ENCODE measurements at places on chromosomes 7 and 10.

DNA sequence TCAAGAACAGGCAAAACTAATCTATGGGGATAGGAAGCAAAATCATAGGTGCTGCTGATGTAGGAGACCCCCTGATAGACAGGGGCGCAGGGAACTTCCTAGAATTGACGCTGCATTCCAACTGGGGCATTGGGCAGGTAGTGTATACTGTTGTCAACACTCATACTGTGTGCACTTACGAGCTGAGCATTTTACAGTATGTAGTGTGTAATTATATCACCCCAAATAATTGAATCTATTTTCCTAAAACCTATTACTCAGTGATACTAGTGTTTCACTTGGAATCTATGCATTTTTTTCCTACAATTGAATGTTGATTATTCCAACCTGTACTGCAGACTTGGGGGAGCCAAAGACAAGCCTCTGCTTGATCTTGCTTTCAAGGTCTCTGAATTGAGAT lies 207.0 kb upstream of the PRKCQ start:
- DNase-seq = no peak

GRCh38 chr7:30787486-30787885 lies 16.3 kb downstream of the MINDY4 start:
- DNase-seq = no peak

GRCh38 chr10:117762819-117763172 lies 220.2 kb downstream of the EMX2 start:
- no peak for DNase-seq

DNA sequence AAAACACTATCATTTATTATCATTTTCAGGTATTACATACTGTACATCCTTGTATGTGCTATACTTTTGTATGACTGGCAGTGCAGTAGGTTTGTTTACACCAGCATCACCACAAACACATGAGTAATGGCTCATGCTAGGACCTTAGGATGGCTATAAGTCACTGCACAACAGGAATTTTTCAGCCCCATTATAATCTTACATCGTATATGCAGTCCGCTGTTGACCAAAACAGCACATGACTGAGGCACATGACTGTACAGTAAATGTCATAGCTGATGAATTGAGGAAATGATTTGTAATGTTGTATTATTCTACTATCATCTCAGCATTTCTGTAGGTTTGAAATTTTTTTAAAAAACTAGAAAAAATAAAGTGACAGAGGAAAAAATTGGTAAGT lies 38.6 kb downstream of the BPGM start:
- DNase-seq = no peak

GRCh38 chr10:105793071-105793470 lies 1152.0 kb downstream of the SORCS3 start:
- DNase-seq = no peak

DNA sequence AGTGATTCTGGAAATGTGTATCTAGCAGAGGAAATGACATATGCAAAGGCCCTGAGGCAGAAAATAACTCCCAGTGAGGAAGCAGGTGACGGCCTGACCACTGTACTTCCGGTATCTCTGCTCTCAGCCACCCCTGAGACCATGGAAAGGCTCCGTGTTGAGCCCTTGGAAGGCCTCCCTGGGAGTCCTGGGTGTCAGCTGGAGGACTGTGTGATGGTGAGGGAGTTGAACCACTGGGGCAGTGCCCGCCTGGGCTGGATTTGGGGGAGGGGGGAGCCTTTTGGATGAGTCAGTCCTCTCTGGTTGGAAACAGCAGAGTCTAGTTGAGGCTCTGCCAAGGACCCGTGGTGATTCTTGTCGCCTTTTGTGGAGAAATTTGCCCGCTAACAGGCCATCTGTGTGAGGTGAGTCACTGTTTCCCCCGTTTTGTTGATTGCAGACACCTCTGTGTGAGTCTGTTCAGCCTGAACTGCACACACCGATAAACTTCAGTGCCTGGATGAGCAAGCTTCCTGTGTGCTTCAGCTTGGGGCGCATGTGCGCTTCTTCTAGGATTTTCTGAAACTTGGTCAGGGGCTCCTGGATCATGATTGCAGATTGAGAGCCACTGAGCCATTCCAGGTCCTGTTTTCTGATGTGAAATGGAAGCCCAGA lies 98.6 kb downstream of the GRK5 start:
- DNase-seq = no peak

DNA sequence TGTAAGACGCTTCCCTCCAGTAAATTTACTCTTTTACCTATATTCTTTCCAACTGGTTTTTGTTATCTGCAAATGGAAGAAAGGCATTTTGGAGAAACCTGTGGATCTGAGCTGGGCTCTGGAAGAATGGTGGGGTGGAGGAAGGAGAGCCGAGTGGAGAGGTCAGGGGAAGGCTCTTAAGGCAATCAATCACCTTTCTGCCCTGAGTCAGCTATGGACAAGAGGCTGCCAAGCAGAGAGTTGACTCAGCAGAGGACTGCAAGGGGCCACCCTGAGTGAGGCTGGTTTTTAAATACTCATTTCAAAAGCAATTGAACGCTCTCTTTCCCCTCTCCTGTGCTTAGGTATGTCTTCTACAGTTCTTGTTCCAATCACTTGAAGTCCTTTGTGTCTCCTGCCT lies 81.8 kb downstream of the SPAG6 start:
- peak; percentile 3 for DNase-seq

DNA sequence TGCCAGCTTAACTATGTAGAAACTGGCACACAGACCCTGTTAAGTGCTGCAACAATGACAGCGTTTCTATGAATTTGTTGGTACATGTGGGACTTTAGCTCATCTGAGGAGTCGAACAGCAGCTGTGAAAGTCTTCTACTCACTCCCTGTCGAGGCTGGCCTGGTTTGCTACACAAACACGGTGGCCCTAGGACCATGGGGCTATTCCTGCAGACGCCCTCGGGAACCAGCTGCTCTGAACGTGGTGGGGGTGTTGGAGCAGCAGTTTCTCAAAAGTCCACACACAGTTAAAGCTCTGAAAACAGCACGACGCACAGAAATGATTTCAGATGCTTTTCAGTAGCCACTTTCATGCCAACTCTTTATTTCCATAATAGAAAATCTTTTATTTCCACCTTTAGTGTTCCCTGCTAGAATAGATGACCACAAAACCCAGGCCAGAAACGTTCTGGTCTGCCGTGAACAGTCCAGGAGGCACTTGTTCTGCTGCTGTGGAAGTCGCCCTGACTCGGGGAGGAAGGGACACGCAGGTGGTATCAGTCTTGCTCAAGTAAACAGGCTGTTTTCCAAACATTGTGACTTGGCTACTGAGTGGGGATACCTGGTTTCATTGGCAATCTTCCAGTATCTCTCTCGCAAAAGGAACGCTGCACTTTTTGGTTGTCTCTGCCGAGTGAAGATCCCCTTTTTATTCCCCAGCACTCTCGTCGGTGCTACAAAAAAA lies 21.5 kb downstream of the GUSB start:
- no peak for DNase-seq

DNA sequence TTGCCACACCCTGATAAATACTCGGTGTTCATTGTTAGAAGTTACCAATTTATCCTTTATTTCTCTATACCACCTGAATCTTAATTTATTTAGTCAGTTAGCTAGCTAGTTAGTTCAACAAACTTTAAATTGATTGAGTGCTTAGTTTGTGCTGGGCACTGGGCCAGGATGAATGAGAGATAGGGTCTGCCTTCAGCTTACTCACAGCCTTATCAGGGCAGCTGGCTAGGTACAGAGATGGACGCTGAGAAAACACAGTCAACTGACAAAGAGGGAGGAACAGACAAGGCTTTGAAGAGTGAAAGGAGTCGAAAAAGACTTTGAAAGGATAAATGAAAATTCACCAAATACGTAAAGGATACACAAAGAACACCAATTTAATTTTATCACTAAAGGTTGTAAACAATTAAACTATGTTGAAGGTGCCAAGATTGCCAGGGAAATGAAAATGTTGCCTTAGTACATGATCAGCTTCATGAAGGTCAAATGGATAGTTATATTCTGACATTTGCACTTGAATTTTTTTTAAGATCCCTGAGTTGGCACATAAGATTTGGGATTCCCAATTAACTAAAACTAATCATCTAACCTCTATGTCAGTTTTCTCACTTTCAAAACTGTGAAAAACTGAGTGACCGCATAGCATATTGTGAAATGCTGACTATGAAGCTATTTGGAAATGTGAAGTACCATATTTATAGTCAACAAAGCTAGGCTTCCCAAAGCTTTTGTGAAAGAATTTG lies 2.1 kb downstream of the CAV2 start:
- no peak for DNase-seq

DNA sequence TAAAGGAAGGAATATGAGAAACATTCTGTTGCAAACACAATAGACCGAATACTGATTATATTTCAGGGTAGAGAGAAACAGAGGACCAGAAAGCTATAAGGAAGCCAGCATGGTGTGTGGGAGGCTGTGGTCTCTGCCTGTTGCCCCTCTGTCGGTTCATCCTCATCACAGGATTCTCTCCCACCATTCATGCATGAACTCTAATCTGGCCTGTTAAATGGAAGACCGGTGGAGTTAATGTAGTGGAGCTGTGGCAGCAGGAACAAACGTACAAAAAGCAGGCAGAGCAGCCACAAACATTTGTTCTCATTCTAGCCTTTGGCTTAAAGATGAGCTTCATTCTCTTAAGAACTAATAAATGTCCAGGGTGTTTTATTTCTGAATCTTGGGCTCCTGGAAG lies 902.4 kb downstream of the LRMDA start:
- peak; percentile 40 for DNase-seq

DNA sequence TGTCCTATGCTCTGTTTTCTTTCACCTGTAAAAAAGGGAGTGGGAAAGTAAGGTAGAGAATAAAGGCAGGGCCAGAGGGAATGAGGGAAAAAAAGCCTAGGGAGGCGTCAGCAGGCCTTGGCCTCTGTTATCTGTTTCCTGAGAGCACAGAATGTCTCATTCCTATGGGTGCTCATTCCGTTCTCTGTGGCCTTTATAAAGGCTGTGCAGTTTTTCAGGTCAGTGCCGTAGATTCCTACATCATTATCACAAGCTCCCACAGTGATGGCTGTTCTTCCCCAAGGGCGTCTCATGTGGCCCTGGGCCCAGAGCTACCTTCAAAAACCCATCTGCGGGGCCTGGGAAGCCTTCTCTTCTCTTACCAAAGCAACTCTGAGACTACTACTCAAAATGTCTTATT lies 16.7 kb upstream of the AKR1B10 start:
- no peak for DNase-seq

DNA sequence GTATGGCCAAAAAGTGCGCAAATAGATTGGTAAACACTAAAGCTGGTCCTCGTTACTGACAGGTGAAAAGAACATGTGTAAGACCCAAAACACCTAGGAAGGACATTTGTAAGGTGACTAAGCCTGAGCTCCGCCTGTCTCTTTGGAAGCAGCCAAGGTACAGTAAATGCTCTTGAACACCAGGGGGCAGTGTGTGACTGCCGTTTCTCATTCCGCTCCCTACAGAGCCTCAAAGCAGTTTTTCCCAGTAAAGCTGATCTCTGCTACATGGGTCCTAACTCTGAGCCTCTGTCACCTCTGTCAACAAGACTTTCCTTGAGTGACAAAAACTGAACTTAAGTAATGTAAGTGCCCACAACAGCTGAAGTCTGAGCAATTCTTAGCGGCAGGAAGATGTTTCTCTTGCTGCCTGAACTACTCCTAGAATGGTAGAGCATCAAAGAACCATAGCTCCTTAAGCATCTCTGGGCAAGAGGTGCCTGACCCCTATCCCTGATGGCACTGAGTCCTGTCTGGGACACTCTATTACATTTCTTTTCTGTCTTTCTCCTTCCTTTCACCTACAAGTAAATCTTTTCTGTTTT lies 238.0 kb upstream of the INHBA start:
- DNase-seq = peak; percentile 82

DNA sequence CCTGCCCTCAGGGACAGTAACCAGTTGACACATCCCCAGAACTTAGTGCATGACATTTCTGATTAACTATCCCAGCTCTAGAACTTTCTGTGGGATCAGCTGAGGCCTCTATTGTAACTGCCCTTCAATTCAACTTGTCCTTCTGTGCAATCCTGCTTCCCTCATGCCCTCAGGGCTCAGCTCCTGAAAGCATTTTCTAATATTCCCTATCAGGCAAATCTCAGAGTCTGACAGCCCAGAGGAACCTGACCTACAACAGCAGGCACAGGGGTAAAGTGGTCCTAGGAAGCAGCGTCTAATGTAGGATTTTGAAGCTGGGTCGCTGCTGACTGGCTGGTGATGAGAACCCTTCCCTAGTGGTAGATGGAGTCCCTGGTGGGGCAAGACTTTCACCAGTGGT lies 13.6 kb upstream of the STN1 start:
- no peak for DNase-seq

DNA sequence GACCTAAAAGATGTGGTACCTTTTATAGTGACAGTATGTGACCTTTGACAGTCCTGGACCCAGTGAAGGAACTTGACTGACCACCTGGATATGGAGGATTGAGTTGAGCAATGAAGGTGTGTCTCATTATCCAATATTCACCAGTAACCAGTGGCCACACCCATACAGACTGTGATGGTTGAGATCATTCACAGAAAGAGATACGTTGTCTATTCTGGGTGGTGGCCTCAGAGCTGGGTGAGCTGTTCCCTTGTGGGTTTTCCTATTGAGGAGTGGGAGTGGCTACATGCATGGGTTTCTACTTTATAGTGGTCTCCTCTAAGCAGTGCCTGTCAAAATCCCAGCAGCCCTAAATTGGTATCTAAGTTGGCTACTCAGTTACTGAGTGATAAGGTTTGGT lies 507.4 kb downstream of the SORCS3 start:
- no peak for DNase-seq

GRCh38 chr7:31080763-31081162 lies 28.7 kb downstream of the ADCYAP1R1 start:
- no peak for DNase-seq

GRCh38 chr7:105571891-105572290 lies 9.4 kb downstream of the EFCAB10 start:
- DNase-seq = no peak

DNA sequence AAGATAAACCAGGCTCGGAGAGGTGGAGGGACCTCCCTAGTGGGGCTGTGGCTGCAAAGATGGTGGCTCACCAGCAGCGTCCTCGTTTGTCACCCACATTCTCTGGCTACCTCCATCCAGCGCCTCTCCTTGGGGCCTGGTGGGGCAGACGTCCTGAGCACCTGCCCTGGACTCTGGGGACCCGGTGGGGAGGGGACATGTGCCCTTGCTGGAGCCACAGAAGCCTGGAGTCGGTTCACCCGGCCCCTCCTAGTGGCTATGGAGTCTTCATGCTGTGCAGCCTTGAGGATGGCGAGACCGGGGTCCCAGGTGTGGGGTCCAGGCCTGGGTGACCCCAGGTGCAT lies 14.5 kb downstream of the TTYH3 start:
- DNase-seq = no peak

GRCh38 chr10:70786799-70787415 lies 1.7 kb upstream of the TBATA start:
- no peak for DNase-seq

- no peak for DNase-seq
Observed at GRCh38 chr7:26862834-26863233, 1.6 kb downstream of the SKAP2 start.

DNA sequence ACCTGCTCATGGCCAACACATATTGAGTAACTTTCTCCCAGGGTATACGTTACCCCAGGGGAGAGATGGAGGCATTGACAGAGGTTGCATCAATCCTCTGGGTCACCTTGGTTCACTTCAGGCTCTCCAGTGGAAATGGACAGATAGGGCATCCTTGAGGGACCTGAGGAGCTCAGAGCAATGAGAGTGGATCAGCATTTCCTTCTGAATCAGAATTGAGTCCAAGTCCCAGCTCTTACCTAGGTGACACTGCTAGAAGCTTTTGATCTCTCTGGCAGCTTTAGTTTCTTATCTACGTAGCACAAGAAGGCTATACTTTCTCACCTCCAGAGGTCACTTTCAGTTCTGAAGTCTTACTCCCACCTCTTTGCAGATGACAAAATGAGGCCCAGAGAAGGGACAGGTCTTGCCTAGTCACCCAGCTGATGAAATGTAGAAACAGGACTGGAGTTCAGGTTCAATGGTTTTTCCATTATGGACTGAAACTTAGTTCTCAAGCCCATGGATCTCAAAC lies 35.2 kb downstream of the PANK1 start:
- no peak for DNase-seq
